ENCODE measurements at places on chromosomes 5 and 9. TPM values are rescaled to one million over a fixed set of nuclear protein-coding genes. Genes with fewer than 3 reads are reported as not detected.

DNA sequence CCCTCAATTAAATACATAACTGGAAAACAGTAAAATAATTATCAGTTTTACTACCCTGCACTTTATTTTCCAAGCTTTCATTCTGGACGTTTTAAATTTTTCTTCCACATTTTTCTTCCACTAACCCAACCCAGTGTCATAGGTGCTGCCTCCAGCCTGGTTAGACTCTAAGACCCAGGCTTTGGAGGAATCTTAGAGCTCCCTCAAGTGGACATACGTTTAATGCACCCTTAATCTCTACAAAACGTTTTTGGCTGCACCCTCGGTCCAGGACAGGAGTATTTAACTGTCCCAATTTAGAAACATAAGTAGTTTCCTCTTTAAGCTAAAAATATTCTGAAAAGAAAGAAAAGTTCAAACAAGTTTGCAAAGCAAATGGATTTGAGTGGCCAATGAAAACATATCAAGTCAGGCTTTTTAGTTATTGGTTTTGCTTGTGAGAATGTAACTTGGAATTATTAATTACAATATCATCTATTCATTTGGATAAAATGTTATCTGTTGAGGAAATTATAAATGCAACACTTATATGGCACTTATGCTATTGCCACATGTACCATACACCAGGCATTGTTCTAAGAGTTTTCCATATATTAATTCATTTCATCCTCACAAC lies 38.9 kb downstream of the CDH6 start:
- DNase-seq, result peak; percentile 78

DNA sequence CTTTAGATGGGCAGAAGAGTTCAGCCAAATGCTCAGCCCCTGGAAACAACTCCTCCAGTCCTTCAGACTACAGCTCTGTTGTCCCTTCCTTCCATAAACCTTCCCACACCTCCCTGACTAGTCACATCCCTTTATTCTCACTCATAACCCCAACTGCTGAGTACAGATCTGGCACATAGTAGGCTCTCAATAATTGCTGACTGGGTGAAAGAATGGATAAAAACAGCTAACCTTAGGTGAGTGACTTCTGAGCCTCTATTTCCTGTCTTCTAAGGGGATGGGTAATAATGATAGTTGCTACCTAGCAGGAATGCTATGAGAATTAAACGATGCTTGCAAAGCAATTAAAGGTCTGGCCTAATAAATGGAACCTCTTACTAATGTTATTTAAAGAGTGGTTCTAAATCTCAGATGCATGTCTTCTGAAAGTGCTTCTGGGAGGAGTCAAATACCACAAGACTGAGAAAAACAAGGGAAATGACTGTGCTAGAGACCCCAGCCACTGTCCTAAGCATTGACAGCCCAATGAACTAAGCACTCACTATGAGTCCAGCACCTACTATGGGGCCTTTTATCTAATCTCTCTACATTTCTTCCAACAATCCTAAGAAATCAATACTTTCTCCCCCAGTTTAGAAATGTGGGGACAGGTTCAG lies 2.5 kb upstream of the NR6A1 start:
- DNase-seq, result no peak

- no peak for DNase-seq
Observed at GRCh38 chr5:147349241-147349640, 114.4 kb downstream of the STK32A start.

DNA sequence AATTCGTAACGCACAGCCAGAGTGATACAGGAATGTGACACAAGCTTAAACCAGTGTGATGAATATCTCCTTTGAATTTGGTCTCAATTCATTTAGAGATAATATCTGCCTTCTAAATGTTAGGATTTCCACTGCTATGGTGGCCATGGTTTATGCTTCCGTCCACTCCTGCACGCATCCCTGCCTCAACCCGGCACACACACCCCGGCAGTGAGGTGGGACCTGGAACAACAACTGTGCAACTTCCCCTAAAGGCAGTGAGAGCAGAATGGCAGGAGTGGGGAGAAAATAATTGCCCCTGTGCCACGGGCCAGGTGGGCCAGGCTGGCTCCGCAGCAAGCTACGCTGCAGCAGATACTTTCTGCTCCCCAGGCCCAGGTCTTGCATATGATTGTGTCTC lies 72.6 kb upstream of the CPEB4 start:
- DNase-seq, result no peak

- DNase-seq, result no peak
Observed at GRCh38 chr5:27612161-27612560, 573.8 kb upstream of the CDH9 start.

- DNase-seq, result no peak
Observed at GRCh38 chr5:39503155-39503554, 78.4 kb upstream of the DAB2 start.

DNA sequence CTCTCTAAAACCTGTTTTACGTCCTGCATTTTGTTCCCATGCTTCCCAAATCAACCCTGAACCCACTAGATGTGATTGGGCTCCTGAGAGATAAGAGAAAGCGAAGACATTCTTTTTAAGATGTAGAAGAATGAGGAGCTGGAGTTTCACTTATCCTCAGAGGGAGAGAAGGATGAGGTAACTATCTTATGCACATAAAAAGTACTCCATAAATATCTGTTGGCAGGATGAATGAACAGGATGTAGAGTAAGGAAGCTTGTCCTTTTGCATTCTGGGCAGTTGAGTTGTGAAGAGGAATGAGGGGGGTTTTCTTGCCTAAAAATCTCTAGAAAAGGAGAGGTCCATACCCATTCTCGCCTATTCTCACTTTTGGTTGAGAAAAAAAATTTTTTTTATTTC lies 163.2 kb downstream of the UNC13B start:
- DNase-seq, result no peak

GRCh38 chr9:132260846-132261245 lies 93.9 kb downstream of the SETX start:
- DNase-seq, result no peak

DNA sequence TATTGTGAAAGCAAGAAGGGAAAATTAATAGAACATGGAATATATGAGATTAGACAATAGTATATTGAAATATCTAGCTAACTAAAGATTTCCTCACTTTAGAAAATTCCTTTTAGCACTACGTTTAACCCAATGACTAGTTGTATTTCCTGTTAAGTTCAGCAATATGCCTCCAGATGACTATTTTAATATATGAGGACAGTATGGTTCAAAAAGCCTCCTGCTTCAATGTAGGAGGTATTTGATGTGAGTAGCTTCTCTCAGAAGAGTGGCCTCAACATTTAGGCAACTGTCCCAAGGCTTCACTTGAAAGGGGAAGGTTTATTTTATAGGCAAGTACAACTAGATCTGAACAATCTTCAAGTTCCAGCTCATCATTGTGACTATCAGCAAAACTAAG lies 2.0 kb upstream of the MEF2C start:
- DNase-seq, result no peak

DNA sequence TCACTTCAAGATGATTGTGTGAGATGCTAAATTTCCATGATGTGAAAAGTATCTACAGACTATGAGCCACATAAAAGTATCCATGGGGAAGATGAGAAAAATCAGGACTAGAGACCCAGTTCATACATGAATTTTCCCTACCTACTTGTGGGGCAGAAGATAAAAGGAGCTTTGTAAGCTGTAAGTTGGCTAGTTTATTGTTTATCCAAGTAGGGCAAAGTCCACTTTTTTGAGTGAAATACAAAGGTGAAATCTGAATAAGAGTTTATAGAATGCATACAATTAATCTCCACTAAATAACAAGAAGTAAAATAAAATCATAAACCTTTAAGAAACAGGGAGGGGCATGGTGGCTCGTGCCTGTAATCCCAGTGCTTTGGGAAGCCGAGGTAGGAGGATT lies 160.4 kb downstream of the ELAVL2 start:
- DNase-seq, result peak; percentile 47

DNA sequence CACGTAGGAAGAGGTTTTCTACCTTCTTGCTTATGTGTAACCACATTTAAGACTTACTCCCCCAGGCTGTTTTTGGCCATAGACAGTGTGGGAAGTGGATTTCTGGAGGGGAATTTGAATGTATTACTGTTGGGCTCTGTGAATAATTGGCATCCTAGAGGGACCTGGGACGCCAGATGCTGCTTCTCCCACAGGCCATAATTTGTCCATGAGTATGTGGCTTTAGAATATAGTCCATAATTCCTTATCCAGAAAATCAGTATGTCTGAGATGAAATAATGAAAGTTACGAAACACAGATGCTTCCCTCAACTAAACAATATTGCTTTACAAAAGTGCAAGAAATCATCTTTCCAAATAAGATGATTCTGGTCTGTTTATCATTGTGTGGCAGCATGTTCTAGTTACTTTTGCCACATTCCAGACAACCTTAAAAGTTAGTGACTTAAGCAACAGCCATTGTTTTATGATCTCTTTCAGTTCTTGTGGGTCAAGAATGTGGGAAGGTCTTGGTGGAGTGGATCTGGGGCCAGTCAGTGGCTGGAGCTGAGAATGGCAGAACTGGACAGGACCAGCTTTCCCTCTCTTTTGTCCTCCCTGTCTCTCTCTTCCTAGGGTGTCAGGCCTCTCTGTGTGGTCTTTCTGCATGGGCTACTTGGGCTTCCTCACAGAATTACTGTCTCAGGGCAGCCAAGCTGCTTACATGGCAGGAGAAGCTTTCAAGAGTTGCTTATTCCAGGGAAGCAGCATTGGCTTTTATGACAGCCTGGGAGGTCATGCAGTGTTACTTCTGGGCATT lies 79.4 kb downstream of the FBXL7 start:
- DNase-seq, result no peak

DNA sequence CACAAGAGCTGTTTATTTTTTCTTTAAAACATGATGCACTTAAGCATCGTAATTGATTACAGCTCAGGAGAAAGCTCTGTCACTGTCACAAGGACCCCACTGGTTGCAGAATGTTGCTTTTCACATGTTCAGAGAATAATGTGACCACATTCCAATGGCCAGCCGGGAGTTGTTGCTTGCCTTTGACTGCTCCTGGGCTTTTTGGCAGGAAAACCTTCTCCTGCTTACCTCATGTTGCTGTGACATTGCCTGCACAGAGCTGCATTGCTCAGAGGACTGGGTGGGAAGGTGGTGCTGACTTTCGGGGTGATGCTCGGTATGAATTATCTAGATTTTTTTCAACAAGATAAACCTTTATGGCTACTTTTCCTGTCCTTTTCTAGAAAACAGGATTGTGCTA lies 88.2 kb downstream of the PALM2AKAP2 start:
- no peak for DNase-seq

- no peak for DNase-seq
Observed at GRCh38 chr5:109693535-109694400, 4.0 kb downstream of the MAN2A1 start.

GRCh38 chr5:158907856-158908255 lies 191.9 kb downstream of the EBF1 start:
- no peak for DNase-seq

- DNase-seq, result peak; percentile 85
Observed at GRCh38 chr5:36507332-36507952, 99.0 kb upstream of the SLC1A3 start.

GRCh38 chr5:169521366-169521983 lies 62.1 kb upstream of the SPDL1 start:
- DNase-seq, result no peak

- no peak for DNase-seq
Observed at GRCh38 chr5:144173766-144174165, 3.1 kb downstream of the KCTD16 start.

DNA sequence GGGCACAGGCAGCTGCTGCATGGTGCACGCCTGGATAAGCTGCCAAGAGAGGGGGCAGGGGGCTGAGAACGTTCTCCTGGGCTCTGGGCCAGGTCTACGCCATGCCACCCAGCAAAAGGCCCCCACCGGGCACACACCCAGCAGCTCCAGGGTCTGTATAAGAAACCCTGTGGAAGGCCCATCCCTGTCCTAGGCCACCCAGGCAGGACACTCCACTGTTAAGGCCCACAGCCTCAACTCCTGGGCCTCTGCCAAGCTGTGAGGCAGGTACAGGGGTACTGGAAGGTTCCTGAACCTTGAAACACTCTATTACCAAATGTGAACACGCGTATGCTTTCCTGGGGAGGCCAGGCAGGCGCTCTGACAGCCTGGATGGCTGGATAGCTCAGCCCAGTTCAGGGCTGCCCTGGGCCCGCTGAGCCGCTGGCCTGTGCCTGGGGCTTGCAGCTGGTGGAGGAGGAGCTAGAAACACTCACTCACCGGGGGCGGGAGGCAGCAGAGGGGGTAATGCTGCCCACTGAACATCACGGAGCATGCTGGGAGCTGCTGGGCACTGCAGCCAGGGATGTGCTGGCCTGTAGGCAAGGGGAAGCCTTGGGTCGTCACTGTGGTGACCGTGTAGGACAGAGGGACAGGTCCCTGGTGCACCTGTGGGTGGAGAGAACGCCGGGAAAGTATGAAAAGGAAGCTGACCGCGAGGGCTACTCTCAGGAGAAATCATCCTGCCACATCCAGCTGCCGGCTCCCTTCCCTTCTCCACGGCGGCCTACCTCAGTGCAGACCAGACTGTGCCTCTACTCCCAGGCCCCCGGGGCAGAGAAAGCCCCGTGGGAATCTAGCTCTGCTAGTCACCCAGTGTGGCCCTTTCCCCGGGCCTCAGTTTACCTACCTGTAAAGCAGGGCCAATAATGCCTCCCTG lies 6.0 kb downstream of the RNF44 start:
- no peak for DNase-seq

DNA sequence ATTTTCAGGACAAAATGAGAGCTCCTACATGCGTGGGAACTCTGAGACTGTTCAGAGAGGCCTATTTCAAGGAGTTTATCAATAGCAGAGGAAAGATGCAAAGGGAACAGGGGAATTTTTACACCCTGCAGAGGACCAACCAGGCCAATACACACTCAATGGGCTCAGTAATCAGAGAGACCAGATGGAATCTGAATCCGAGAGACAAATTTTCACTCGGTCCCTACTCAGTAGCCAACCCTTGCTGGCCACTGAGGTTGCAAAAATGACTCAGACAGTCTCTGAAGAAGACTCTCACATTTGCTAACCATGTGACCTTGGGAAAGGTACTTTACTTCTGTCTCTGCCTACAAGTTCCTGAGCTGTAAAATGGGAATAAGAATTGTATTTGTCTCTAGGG lies 479.4 kb downstream of the CDK5RAP2 start:
- no peak for DNase-seq

NAIP gene
- 0.71 TPM for total RNA-seq

NUDT12 gene
- total RNA-seq, result 3.3 TPM

PCDHGC5 gene
- total RNA-seq, result not detected

PPP3R2 gene
- not detected for total RNA-seq

SPATA31C1 gene
- total RNA-seq, result not detected

NOXA1 gene
- 3.7 TPM for total RNA-seq

PCDHB16 gene
- total RNA-seq, result 0.05 TPM

NR6A1 gene
- total RNA-seq, result 4.7 TPM

KIAA0825 gene
- total RNA-seq, result 0.03 TPM

ISL1 gene
- 15.3 TPM for total RNA-seq

FAM81B gene
- total RNA-seq, result not detected

C9orf50 gene
- total RNA-seq, result not detected

BICD2 gene
- 24.9 TPM for total RNA-seq

All from HT-29 (cell line).